T-helper 17 cell (primary cell): ENCODE measurements at places on chromosomes 3 and 15.

DNA sequence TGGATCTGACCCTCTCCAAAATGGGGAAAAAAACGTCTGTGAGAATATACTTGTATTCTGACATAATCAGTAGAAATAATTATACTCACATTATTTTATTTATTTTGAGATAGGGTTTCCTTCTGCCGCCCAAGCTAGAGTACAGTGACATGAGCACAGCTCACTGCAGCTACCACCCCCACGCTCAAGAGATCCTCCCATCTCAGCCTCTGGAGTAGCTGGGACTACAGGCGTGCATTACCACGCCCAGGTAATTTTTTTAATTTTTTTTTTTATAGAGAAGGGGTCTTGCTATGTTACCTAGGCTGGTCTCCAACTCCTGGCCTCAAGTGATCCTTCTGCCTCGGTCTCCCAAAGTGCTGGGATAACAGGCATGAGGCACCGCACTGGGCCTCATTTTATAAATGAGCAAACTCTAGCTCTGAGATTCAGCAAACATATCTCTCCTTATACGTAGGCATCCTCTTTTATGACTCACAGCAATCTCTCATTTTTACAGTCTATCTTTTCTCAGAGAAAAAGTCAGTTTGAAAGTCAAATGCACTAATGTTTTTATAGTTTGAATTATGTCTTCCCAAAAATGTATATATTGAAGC lies 989 bp upstream of the VGLL3 start:
- no peak for DNase-seq

- DNase-seq, result no peak
Observed at GRCh38 chr3:15923640-15924405, 126.0 kb upstream of the ANKRD28 start.

- no peak for DNase-seq
Observed at GRCh38 chr3:71690341-71690841, 34.8 kb downstream of the EIF4E3 start.

GRCh38 chr15:77087213-77087612 lies 16.3 kb upstream of the TSPAN3 start:
- no peak for DNase-seq

- DNase-seq, result no peak
Observed at GRCh38 chr15:39887211-39887610, 32.9 kb downstream of the GPR176 start.

- DNase-seq, result peak; percentile 3
Observed at GRCh38 chr3:126351086-126351770, 6.0 kb downstream of the KLF15 start.

DNA sequence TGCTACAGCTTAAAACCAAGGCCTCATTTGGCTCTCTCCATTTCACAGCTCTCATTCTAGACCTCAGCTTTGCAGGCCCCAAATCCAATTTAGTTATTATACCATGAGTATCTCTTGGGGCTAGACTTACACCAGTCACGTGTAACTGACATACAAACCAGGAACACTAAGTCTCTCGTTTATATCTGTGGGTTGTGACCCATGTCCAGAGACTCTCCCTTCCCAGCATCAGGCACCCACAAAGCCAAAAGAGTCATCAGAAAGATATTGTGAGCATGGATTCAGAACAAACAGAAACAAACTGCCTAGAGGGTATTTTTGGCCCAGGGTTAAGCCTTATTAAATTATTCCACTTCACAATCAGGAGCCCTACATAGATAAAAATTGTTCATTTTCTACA lies 5.6 kb upstream of the CCDC13 start:
- DNase-seq, result no peak

- DNase-seq, result no peak
Observed at GRCh38 chr3:194377708-194378107, 8.2 kb upstream of the LRRC15 start.

DNA sequence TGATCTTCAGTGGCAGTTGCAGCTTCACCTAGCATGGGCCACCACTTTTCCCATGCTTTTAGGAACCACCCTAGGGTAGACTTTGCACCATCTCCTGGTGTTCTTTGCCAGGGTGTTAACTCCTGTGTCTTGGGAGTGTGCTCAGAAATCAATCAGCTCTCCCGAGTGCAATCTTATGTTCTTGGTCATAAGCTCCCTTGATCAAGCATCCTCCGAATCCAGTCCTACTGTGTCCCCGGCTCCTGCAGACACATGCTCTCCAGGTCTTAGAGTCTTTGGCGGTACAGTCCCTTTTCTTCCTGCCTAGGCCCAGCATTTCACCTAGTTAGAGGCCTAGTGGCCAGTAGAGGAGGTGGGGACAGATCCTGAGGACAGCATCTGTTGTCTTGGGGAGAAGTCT lies 74.7 kb upstream of the SYN2 start:
- DNase-seq, result no peak

DNA sequence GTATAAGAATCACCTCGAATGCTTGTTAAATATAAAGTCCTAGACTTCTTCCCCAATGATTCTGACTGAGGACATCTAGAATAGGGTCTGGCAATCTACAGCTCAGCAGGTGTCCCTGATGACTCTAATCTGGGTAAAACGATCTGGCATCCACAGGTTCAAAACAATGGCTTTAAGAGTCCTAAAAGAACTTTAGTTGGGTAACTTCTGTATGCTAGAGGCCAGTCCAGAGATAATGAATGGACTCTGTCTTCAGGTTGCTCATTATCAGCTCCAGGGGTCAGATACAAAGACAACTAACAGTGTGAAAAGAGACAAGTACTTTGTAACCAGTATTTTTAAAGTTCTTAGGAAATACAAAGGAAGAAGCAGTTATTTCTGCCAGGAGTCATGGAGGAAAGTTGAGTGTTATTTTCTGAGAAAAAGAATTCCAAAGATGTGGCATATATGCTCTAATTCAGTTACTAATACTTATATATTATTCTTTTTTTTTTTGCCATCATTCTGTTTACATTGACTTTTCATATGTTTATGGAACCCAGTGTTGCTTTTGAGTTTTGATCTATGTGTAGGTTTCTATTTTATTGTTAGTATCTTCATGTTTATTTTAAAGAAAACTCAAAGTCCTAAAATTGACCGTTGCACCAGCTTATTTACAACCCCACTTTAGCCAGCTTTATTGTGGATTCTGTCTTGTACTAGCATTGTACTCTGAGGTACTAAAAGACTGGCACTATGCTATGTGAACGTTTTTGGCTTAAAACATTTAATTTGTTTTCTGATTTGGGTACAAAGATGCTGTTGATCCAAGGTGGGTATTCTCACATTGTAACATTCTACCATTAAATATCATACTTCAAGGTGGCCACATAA lies 3.1 kb upstream of the GPR15 start:
- no peak for DNase-seq

DNA sequence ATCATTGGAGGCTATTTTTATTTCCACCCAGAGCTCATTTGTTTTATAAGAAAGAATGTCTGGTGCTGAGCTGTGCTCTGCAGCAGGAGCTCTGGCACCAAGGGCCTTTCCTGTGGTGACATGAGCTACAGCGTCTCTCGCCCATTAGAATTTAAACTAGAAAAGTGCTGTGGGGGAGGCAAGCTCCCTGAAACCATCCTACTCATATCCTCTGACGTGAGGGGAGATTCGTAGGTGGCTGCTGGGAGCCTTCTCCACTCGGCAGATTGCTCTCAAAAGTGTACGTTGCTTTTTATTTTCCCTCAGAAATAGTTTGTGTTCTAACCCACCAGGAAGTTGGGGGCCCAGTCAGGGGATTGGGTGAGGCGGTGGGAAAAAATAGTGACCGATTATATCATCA lies 76.3 kb upstream of the ARHGEF3 start:
- no peak for DNase-seq

- no peak for DNase-seq
Observed at GRCh38 chr15:80876348-80876674, 97.1 kb downstream of the CEMIP start.
